ENCODE measurements at places on chromosomes 13 and 19.
A peak's percentile ranks its signal among the peaks of the same experiment; 100 is the strongest.

DNA sequence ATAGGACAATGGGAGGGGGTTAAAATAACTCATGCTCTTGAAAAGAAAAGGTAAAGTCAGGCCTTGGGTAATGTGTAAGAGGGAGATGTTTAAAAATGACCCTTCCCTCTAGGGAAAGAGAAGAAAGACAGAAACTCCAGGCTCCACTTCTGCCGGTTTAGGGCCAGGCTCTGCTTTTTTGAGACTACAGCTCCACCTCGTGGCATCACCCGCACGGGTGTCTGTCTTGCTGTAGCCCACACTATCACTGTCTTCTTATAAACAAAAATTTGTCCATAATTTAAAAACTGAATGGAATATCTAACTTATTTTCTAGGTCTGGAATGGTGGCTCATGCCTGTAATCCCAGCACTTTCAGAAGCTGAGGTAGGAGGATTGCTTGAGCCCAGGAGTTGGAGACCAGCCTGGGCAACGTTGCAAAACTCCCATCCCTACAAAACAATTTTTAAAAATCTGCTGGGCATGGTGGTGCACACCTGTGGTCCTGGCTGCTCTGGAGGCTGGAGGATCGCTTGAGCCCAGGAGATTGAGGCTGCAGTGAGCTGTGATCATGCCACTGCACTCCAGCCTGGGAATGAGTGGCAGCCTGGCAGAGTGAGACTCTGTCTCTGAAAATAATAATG, 65.1 kb upstream of the GTF3A start:
- DNase-seq = peak; percentile 27

GRCh38 chr19:53275480-53275879, 8.0 kb upstream of the VN1R4 start:
- DNase-seq = no peak

DNA sequence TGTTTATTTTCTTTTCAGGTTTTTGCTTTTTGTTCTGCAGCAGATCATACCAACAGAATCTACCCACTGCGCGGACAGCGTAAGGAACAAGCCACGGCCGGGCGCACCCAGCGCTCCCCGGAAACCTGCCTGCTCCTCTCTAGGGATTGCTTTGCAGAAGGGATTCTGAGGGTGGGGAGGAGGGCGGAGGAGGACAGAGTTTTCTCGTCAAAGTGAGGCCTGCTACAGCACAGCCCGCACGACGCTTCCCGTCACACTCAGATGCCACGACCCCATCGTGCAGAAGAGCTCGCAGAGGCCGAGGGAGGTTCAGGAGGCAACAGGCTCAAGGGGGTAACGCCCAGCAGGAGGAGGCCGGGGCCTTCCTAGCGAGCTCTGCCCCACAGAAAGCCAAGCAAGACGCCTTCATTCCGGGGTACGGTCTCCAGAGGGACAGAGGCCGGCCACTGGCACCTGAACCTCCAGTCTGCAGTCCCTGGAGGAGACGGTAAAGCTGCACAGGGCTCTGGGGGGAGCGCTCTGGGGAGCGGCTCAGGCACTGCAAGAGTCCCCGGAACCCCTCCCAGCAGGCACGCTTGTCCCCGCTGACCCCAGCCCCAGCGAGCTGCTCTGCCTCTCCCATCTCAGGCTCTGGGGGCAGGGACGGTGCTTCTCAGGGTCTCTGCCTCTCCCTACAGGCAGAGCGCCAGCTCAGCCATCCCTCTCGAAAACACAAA, 6.9 kb downstream of the REXO1 start:
- DNase-seq = no peak

- no peak for DNase-seq
Measured at GRCh38 chr13:99288089-99288488, 19.1 kb downstream of the GPR183 start.

DNA sequence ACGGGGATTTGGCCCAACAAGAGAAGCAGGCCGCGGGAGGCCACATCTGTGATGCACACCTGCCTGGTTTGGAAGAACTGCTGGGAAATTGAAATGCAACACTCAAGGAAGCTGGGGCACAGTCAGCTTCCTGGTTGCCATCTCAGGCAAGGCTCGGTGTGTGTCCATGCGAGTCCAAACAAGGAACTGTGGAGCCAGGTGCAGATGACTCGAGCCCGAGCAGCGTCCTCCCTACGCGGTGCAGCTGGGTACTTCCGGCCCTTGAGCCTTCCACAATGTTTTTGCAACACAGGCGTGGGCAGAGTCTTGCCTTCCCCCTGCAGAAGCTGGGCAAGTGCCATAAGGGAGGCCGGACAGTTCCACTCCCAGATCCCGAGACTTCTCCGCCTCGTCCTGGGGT, 94.6 kb downstream of the CRYL1 start:
- DNase-seq = no peak

- DNase-seq = no peak
Measured at GRCh38 chr19:3423183-3423829, 56.9 kb downstream of the NFIC start.

GRCh38 chr13:40269086-40269485, 397.4 kb downstream of the FOXO1 start:
- DNase-seq = no peak

- no peak for DNase-seq
Measured at GRCh38 chr13:26508885-26509284, 48.6 kb upstream of the WASF3 start.

GRCh38 chr19:42313096-42313839, at the start of gene TMEM145:
TMEM145 (plus strand) TSS chr19:42313309; CDS start chr19:42313377, 68 bp downstream.
- DNase-seq = no peak

DNA sequence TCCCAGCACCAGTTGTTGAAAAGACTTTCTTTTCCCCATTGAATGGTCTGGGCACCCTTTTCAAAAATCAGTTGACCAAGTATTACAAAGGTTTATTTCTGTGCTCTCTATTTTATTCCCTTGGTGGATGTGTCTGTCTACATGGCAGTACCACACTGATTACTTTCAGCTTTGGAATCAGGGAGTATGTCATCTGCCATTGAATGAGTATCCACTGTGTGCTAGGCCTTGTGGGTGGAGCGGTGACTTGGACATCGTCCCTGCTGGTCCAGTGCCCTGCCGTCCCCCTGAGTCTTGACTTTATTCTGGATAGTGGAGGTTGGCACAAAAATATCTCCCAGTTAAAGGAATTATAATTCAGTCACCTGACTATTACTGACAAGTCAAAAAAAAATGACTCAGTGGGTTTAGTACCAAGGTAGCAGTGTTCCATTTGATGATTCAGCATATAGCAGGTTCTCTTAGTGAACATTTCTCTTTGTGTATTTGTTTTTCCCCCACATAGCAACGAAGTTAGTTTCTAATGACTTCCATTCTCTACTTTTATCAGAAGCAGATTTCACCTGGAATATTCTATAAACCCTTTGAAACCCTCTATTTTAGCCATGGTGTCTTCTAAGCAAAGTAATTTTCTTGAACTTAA, 3.9 kb downstream of the UPF3A start:
- DNase-seq = no peak

DNA sequence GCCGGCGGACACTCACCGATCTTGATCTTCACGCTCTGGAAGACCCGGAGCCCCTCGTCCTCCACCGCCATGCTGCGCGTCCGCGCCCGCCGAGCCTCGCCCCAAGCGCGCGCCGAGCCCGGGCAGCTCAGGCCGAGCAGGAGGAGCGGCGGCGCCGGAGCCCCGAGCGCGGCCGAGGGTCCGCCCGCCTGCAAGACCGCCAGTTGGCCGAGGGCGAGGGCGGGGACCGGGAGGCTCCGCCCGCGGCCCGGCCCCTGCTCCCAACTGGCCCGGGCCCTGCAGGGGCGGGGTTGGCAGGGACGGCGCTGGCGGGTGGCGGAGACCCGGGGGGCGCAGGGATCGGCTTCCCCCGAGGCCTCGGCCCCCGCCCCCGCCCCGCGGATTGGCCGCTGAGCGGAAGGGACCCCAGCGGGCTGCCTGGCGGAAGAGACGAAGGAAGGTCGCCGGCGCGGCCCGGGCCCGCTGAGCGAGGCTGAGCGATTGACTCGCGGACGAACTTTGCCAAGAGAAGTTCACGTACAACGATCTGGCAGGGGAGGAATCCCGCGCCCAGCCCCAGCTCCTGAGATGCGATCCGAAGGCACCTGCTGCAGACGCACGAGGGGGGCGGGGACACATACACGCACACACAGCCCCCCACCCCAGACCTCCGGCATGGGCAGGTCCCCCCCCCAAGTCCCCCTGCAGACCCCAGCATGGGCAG, at the start of gene RASA3:
TSS of gene RASA3 (minus strand) at position 205 of the 703 bp plus-strand sequence. CDS start at position 71, 134 bp downstream.
- DNase-seq = no peak
